ENCODE measurements at places on chromosomes 12 and 14.

DNA sequence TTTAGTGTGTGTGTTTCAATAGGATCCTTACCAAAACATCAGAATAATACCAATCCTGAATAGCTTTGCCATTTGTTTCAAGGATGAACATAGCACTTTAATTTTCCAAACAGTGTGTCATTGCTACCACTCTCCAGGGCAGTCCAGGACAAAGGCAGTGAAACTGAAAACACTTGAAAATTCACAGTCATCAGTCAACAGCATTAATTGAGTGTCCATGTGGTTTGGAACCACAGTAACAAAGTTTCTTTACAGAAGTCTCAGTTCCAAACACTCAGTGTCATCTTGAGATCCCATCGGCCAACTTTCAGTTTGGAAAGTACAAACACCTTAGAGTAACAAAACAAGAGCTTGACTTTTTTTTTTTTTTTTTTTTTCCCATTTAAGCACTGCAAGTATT is 228.4 kb upstream of the SOX5 start:
- no peak for DNase-seq

DNA sequence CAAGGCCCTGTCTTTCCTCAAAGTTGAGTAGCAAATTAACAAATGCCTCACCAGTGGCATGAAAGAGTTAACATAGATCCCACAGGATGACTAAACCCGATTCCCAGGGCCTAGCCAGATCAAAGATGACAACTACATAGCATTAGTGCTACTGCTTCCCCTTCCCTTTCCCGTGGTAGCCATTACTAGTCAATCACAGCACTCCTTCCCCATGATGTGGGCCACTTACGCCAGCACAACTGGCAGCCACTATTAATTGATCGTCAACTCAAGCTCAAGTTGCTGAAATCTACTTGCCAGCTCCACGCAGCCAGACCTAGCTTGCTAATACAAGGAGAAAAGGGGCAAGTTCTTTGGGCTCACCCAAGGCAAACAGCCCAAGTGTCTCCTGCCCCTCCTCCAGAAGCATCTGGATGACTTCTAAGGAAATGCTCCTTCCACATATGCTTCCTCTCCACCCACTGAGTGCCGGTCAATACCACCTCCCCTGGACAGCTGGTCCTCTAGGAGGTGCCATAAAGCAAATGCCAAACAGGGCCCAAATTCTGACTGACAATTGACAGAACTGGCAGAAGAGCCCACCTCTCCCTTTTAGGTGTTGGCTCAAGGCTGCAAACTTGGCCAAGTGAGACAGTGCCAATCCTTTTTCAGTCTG is 72.6 kb downstream of the NUAK1 start:
- no peak for DNase-seq

- DNase-seq: no peak
These were observed 1.1 kb upstream of the ARG2 start for GRCh38 chr14:67618617-67619063.

- DNase-seq: no peak
These were observed 119.2 kb upstream of the DAAM1 start for GRCh38 chr14:59069163-59069854.

- DNase-seq: no peak
These were observed 176.3 kb upstream of the DIO2 start for GRCh38 chr14:80387563-80387981.

GRCh38 chr12:19778172-19778571 is 338.9 kb downstream of the AEBP2 start:
- DNase-seq: no peak

GRCh38 chr14:67987606-67988005 is 168.0 kb downstream of the RAD51B start:
- DNase-seq: no peak

DNA sequence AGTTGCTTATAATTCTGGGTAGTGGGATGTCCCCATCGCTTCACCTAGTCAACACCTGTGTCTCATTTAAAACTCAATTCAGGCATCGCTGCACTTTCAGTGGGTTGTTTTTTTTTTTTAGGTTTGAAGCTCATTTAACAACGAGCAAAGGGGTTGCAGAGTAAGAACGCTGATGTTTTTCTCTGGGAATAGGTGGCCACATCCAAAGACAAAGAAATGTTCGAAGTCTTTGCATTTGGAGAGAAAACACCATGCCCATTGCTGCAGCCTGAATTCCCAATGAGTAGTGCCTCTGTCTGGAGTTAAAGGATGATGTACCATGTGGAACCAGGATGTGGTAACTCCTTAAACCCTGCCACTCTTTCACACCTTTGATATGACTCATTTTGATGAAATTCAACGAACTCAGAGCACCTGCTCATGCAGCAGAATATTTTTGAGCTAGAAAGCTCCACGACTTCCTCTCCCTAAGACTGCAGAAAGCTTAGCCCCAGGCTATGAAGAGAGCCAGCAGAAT is 35.1 kb upstream of the BATF start:
- DNase-seq: no peak

DNA sequence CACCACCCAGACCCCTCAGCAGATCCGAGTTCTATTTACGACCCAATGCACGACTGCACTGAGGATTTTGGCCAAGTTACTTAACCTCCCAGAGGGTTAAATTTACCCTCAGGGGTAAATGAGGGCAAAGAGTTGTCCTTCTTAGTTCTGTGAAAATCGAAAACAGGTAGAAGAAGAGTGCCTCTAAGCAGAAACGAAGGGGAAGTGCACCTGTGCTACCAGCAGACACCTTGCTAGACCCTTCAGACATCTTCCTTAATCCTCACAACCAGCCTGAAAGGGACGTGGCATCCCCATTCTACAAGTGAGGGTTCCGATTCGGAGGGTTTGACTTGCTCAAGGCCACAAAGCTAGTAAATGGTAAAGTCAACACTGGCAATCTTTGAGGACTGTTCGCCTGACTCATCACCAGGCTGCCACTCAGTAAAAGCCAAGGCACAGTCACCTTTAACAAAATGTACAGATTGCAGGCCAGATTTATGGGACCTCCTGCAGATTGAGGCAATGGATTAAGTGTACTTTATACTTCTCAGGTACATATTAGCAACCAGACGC is 1.6 kb downstream of the GSG1 start:
- no peak for DNase-seq

- DNase-seq: no peak
These were observed 16.4 kb upstream of the GSG1 start for GRCh38 chr12:13119826-13120225.

DNA sequence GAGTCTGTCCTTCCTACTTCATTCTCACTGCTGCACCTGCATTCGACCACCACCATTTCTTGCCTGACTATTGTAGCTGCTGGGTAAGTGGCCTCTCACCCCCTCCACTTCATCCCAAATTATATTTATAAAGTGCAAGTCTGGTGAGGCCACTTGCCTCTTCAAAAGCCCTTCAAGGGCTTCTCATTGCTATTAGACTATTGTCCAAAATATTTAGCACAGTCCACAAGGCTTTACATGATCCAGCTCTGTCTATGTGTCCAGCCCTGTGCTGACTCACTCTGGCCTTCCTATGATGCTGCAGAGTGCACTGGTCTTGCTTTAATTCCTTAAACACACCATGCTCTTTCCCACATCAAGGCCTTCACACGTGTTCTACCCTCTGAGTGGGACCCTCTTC is 46.0 kb downstream of the PAH start:
- DNase-seq: no peak

GRCh38 chr14:36647417-36647823 is 14.2 kb upstream of the PAX9 start:
- DNase-seq: no peak

GRCh38 chr12:104553421-104553820 is 96.7 kb downstream of the CHST11 start:
- DNase-seq: no peak

DNA sequence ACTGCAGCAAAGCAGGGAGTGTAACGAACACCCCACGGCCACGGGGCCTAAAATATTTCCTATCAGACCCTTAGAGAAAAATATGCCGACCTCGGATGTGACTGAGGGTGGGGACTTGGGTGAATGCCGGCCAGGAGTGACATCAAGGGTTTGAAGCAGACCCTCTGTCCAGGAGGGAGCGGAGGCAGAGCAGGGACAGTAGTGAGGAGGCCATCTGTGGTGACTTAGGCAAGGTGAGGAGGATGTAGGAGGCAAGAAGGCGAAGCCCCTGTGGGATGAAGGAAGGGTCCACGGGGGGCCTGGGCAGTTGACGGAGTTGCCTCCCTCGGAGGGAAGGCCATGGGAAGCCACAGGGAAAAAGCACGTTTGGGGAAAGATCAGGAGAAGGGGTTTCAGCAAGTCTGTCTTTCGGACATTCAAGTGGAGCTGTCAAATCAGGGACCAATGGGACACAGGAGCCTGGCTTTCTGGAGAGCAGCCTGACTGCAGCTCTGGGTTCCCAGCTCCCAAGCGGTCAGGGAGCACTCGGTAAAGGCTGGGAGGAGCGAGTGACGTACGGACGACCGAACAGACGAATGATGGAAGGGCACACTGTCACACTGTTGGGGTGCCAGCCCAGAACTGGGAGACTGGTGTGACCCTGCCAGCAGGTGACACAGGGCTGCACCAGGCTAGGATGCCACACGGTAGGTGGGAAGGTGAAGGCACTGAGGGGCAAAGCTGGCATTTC is 74.3 kb downstream of the MOK start:
- no peak for DNase-seq

DNA sequence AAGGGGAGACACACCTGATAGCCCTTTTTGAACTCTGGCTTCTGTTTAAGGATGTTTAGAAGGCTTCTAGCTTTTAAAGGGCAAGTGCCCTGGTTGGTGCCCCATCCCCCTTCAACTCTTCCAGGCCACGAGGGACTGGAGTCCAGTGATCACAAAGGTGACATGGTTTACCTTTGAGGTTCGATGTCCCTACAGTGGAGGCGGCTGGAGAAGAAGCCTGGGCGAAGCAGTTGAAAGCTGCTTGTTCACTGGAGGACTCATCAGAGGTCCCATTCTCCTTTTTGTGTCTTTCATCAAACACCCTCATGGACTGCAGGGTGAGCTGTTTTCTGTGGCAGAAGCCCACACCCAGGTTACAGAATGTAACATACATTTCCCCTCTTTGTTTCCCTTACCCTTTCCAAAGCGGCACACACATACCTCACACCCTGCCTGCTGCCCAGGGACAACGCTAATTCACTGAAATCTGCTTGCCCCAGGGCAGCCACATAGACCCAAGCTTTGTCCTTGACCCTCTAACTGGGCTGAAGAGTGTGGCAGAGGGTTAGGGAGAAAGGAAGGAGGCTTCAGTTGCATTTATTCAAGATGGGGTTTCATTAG is 7.7 kb downstream of the TBX3 start:
- no peak for DNase-seq

DNA sequence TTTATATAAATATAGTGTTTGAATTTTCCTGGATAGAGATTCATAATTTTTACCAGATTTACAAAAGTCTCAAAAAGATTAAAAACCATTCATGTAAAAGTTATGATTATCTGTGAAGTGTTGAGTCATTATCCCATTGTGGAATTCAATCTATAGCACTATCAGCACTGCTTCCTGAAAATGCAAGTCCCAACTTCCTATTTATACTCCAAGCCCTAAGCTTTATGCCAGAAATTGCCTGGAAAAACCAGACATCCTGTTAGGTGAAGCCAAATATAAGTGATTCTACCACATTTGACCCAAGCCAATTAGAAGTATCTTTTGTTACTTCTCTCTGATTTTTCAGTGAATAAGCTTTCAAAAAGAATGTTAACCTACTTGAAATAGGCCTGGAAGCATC is 129.1 kb downstream of the GPR135 start:
- DNase-seq: no peak

GRCh38 chr12:49323524-49324097 is 556 bp downstream of the TROAP start:
- no peak for DNase-seq

DNA sequence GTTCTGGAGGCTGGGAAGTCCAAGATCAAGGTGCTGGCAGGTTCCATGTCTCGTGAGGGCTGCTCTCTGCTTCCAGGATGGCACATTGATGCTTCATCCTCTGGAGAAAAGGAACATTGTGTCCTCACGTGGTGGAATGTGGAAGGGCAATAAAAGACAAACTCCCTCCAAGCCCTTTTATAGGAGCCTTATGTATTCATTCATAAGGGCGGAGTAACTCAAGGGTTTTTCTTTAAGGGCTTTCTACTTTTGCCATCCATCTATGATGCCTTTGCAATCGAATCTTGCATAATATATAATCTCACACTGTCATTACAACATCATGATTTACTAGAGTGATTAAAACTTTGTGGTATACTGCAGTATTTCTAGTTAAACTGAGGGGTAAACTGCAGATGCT is 132.7 kb upstream of the DDHD1 start:
- no peak for DNase-seq

DNA sequence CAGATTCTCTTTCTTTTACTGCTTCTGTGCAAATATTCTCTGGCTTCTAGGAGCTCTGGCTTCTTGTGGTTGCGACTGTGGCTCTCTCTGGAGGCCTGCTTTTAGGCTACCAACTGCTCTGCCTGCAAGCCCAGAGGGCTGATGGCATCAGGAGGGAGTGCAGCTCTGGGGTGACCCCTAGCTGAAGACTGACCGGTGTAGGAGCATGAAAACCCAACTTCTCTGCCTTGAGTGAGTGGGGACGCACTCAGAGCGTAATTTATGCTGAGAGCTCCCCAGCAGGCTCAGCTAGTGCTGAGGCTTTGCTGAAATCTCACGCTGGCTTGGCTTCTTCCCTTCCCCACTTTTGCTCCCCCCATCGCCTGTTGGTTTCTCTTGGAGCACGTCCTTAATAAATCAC is 29.9 kb upstream of the RBM19 start:
- no peak for DNase-seq

GRCh38 chr12:104292872-104293794 is 10.4 kb upstream of the EID3 start:
- no peak for DNase-seq

GRCh38 chr12:82672811-82673495 is 13.8 kb upstream of the TMTC2 start:
- DNase-seq: no peak

DNA sequence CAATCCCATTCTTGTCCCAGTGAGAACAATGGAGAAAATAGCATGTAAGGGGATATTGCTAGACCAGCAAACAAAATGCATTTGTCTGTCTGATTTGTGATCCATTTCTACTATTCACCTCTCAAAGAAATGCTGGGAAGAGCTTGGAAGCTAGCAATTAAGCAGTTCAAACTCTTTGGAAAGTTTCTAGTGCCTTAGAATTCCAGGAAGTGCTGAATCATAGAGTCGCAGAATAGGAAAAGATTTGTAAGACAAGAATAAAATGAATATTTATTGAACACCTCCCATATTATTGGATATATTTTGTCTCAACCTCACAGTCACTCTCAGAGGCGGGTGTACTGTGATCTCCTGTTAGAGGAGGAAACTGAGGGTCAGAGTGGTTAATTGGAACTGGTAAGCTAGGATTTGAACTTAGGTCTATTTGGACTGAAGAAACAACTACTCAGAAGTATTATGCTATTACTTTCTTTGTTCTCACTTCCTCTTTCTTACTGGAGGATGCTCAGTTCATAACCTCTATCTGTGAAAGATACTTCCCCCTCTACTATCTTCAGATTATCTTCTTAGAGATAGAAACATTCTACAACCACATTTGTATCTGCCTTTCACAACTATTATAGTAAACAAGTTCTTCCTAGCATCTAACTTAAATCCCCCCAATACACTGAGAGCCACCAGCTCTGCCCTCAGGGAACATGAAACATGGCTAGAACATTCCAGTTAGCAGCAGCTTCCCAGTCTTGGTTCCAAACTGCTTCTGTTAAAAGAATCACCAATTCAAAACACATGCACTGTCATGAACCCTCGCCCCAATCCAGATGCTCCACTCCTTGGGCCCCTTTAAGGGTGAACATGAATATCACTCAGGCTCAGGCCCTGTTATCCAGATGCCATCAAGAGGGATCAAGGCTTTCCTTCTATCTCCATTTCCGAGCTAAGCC is 64.2 kb downstream of the DRAM1 start:
- no peak for DNase-seq

GRCh38 chr12:24038211-24038997 is 88.9 kb upstream of the SOX5 start:
- DNase-seq: no peak
